Inflammatory macrophage treated with lipopolysaccharide for 4 hours (primary cell): ENCODE measurements at places on chromosomes 5 and 9.
A peak's percentile ranks its signal among the peaks of the same experiment; 100 is the strongest.

DNA sequence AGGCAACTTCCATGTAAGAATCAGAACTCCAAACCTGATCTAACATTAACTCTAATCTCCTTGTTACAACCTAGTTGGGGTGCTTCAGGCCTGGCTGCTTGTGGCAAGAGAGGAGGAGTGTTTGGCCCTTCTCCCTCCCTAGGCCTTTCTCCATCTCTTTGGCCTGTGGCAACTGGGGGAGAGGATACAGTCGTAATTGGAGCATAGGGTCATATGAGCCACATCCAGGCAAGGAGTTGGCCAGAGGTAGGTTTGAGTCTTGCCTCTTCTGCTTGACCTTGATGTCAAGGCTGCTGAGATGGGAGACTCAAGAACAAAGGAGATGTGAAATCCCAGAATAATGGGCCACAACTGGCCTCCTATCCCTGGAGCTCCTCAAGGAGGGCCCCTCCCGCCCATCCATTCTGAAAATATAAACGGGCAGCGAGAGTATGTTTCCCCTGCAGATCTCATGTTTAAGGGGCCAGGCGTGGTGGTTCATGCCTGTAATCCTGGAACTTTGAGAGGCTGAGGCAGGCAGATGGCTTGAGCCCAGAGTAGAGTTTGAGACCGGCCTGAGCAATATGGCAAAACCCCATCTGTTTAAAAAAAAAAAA lies 59.3 kb upstream of the ANGPTL2 start:
- no peak for DNase-seq

GRCh38 chr5:14351086-14351661 lies 208.0 kb downstream of the TRIO start:
- DNase-seq, result peak; percentile 40

GRCh38 chr5:132226516-132227234 lies 978 bp downstream of the P4HA2 start:
- no peak for DNase-seq

GRCh38 chr9:37449862-37450632 lies 15.2 kb downstream of the ZBTB5 start:
- DNase-seq, result no peak

DNA sequence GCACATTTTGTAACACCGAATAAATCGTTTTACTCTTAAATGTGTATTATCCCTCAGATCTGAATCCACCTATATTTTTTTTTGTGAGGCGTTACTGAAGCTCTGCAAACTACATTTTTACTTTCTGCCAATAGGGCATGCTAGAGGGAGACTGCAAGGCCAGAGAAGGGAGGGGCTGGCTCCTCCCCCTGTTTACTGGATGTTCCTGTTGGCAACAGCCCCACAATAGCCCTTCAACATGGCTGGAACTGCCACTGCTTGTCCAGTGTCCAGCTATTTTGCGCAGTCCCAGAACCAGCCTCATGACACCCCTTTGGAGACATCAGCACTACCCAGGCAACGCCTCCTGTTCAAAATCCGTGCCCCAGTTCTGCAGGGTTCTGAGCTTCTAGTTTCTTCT lies 85.4 kb upstream of the MIER3 start:
- no peak for DNase-seq

DNA sequence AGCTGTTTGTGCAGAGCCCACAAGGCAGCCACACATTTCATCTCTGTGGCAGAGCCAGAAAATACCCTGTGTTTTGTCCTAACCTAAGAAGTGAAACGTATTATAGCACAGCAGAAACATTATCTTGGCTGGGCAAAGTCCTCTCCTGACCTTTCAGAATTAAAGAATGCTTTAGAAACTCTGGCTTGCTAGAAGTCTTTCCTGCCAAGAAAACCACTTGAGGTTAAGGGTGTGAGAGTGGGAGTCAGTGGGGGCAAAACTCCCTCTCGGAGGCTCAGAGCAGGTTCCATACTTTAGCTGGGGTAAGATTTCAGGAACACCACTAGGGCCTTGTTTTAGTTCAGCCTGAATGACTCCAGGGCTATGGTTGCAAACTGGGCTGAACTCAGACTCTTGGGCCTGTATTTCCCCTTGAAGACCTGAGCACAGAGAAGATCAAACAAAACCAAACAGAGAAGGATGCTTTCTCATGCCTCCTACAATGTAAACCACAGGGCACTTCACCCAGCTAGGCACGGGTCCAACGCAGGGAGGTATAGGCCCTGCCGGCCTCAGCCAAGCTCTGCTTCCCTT lies 48.0 kb downstream of the ZNF366 start:
- no peak for DNase-seq

- peak; percentile 7 for DNase-seq
These were observed 29.6 kb downstream of the ARHGEF28 start for GRCh38 chr5:73655521-73656160.

DNA sequence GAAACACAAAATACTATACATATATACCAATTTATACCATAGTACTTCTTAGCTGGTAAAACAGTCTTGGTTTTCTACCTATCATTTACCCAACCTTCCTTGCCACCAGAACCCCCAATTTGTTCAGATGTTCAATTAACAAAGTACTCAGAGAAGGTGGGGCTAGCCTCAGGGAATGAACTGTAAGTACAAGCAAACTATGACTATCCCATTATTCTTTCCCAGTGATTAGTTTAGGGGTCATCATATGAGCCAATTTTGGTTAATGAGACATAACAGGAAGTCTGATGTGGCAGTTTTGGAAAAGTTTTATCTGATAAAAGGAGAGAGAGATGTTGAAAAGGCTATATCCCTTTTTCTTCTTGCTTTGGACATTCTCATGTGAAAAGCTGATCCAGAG lies 125.8 kb downstream of the DTWD2 start:
- no peak for DNase-seq

DNA sequence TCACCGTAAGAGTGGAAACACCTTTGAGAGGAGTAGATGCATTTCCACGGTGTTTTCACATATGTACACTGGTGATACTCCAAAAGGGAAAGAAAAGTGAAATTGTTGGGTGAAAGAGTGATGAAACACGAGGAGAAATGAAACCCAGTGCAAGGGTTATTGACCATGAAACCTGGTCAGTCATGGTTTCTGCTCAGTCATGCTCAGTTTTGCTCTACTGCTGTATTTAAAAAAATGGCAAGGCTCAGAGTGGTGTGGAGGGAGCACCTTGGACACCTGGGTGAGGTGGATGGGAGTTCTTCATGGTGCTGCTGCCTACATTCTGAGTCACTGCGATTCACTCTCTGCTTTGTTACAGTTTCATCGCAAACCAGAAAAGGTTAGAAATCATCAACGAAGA lies 32.3 kb downstream of the NTRK2 start:
- peak; percentile 1 for DNase-seq

GRCh38 chr5:119400245-119400644 lies 44.4 kb downstream of the TNFAIP8 start:
- DNase-seq, result no peak

GRCh38 chr5:177325868-177326381 lies 14.2 kb upstream of the MXD3 start:
- DNase-seq, result no peak

DNA sequence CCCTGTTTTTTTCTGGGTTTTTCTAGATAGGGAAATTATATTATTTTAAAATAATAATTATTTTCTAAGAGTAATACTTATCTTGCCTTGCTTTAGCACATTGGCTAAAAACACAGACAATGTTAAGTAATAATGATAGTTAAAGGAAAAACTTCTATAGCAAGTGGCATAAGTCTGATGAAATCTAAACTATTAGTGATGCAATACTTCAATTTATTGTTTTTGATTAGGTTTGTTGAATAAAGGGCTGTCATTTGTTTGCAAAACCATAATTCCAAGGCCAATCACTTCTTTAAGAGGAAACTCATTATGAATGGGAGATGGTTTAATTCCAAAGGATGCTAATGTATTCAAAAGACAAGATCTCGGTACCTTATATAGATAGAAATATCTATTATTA lies 293.8 kb upstream of the FBXL7 start:
- DNase-seq, result no peak

GRCh38 chr5:139418793-139419192 lies 14.9 kb upstream of the SPATA24 start:
- no peak for DNase-seq

DNA sequence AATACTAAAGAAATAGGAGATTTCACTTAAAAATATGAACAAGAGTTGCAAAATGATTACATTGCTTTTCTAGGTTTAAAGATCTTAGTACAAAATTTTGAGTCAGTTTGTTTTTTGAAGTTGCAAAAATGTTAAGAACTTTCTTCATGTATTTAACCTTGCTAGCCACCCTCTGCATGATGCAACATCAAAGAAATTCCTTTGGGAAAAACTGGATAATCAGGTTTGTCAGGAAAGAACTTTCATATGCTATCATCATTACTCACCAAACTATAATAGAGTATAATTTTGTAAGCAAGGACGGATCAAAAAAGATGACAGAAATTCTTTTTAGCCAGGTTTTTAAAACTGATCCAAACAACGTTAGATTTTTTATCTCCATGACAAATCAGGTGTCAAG lies 116.9 kb upstream of the MRPS30 start:
- no peak for DNase-seq
